ENCODE measurements at places on chromosomes 13 and 19. TPM values are rescaled to one million over a fixed set of nuclear protein-coding genes. Genes with fewer than 3 reads are reported as not detected.

TTYH1 gene
- total RNA-seq = not detected

ATP4B gene
- total RNA-seq = not detected

SAE1 gene
- 124 TPM for total RNA-seq

NCAN gene
- total RNA-seq = not detected

TMPRSS9 gene
- total RNA-seq = not detected

CRLF1 gene
- total RNA-seq = 0.09 TPM

GGN gene
- total RNA-seq = 0.18 TPM

MAB21L1 gene
- total RNA-seq = not detected

MKNK2 gene
- total RNA-seq = 76.0 TPM

PIK3R2 gene
- 2.5 TPM for total RNA-seq

BRME1 gene
- 0.66 TPM for total RNA-seq

PSG3 gene
- not detected for total RNA-seq

METTL21C gene
- not detected for total RNA-seq

CRX gene
- total RNA-seq = not detected

ZNF570 gene
- 6.9 TPM for total RNA-seq

ZNF420 gene
- 8.2 TPM for total RNA-seq

KLF12 gene
- total RNA-seq = 7.7 TPM

CCNA1 gene
- total RNA-seq = 75.7 TPM

SULT2A1 gene
- not detected for total RNA-seq

CYP4F11 gene
- not detected for total RNA-seq

ZNF571 gene
- 2.1 TPM for total RNA-seq

NMRK2 gene
- total RNA-seq = not detected

ADAT3 gene
- 1.5 TPM for total RNA-seq

S1PR2 gene
- total RNA-seq = 2.0 TPM

PDX1 gene
- not detected for total RNA-seq

FOXO1 gene
- 17.8 TPM for total RNA-seq

CASP14 gene
- total RNA-seq = not detected

CYP2S1 gene
- 0.54 TPM for total RNA-seq

SHD gene
- not detected for total RNA-seq

ERICH4 gene
- total RNA-seq = not detected

COL5A3 gene
- 2.4 TPM for total RNA-seq
